ENCODE measurements at places on chromosomes 4 and X. TPM values are rescaled to one million over a fixed set of nuclear protein-coding genes. Genes with fewer than 3 reads are reported as not detected.

MBNL3 gene
- total RNA-seq = 1.3 TPM

TREX2 gene
- 1.7 TPM for total RNA-seq

PRR27 gene
- not detected for total RNA-seq

PRDM5 gene
- total RNA-seq = 8.2 TPM

MAB21L2 gene
- 4.6 TPM for total RNA-seq

ITIH6 gene
- not detected for total RNA-seq

SMC1A gene
- 10.1 TPM for total RNA-seq

CD38 gene
- total RNA-seq = 0.07 TPM

UGT2A3 gene
- total RNA-seq = not detected

SERPINA7 gene
- total RNA-seq = not detected

CXCL1 gene
- 120 TPM for total RNA-seq

CENPI gene
- 5.0 TPM for total RNA-seq

SCML2 gene
- 0.69 TPM for total RNA-seq

ARSJ gene
- total RNA-seq = 48.6 TPM

AFP gene
- 1.1 TPM for total RNA-seq

OSTC gene
- total RNA-seq = 174 TPM

PAGE4 gene
- not detected for total RNA-seq

LAP3 gene
- total RNA-seq = 78.9 TPM

BEND4 gene
- total RNA-seq = not detected

CYLC1 gene
- not detected for total RNA-seq

SLC6A14 gene
- total RNA-seq = not detected

DCAF16 gene
- total RNA-seq = 16.7 TPM

SRPK3 gene
- 3.6 TPM for total RNA-seq

FAT4 gene
- 39.0 TPM for total RNA-seq

CENPVL3 gene
- total RNA-seq = not detected

LIMCH1 gene
- 33.4 TPM for total RNA-seq

MFAP3L gene
- 7.2 TPM for total RNA-seq

WAS gene
- 0.13 TPM for total RNA-seq

TBX22 gene
- total RNA-seq = not detected

HS6ST2 gene
- not detected for total RNA-seq

MAGEB3 gene
- not detected for total RNA-seq

CCDC149 gene
- total RNA-seq = 12.6 TPM

IL2 gene
- total RNA-seq = not detected

All from smooth muscle cell of the pulmonary artery (primary cell).